Thyroid gland (tissue), 4 donors: ENCODE measurements at places on chromosomes 1 and 21.

DNA sequence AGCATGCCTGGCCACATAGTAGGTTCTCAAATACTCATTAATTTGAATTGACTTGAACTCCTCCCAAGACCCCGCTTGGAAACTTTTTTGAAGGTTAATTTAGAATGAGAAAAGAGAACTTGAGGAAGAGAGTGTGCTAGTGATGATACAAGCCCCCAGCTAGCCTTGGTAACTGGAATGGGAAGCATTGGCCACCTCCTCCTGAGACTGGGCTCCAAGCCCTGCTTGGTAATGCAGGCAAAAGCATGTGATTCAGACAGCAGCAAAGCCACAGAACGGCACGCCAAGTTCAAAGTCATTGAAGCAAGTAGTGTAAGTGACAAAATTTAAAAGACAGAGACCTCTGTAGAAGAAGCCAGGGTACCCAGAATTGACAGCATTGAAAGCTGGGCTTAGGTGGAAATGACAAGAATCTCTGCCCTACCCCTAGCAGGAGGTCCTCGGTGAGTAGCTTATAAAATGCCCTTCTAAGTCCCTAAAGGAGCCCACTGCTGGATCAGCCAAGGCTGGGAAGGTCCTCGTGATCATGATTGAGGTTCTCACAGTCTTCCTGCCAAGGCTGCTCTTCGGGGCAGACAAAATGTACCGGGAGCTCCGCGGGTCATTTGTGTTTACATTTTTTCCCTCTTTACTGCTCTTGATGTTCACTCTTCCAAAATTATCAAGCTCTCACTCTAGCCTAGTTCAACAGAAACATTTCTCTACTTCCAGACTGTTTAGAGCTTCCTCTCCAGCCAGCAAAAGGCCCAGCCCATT is 99.4 kb downstream of the TSEN15 start:
- peak; percentile 75 for DNase-seq

DNA sequence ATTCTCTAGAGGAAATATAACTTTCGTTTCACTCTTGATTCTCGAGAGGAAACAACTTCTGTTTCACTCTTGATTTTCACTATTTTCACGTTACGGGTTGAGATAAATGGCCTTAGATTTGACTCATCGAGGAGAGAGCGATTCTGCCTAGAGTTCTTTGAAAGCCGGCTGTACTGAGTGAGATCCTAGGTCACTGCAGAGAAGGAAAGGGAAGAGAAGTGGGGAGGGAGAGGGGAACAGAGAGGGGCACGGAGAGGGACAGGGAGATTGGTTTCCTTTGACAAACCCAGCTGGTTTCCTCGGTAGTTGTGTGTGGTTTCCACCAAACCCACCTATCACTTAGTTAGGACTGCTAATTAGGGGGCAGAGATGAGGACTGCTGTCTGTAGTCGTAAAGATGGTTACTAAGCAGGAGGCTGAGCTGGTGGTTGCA is 21.6 kb upstream of the GPR137B start:
- DNase-seq = no peak

DNA sequence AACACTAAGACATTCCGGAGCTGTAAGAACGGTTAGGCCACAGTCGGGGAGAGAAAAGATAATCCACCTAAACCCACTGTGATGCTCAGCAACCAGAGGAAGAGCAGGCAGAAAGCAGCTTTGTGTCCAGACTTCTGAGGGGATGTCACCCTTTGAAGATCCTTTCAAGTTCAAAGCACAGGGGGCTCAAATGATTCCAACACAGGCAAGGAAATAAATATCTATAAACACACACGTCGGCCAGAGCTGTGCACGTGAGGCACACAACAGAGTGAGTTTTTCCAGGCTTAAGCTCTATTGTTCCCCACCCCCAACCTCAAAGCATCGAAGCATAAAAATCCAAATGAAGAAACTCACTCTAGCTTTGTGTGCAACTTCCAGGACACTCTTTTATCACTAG is 479.0 kb downstream of the DISC1 start:
- DNase-seq = no peak

- DNase-seq = peak; percentile 44
These were observed 16.2 kb downstream of the PLEKHO1 start for GRCh38 chr1:150165622-150166612.

- no peak for DNase-seq
These were observed 500.0 kb upstream of the RUNX1 start for GRCh38 chr21:35548904-35549615.

- DNase-seq = no peak
These were observed 424.5 kb downstream of the NEGR1 start for GRCh38 chr1:71857862-71858261.

- DNase-seq = no peak
These were observed 21.2 kb upstream of the ADAR start for GRCh38 chr1:154629061-154629674.

GRCh38 chr1:154603317-154603716 is 4.7 kb downstream of the ADAR start:
- DNase-seq = no peak

DNA sequence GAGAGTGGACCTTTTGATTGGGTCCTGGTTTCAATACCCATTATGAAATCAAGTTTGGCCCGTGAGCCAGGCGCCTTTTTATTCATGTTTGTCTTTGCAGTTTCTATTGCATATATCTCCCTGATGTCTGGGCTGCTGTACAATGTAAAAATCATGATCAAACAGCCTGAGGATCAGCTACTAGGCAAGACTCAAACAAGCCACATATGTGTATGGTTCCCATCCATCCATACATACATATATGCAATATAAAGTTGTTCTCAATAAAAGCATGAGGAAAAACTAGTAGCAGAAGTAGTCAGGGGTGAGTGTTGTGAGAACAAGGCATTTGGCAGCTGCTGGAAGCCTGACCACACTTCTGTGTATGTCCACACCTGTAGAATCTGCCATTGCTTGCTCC is 562.4 kb upstream of the USP24 start:
- no peak for DNase-seq

DNA sequence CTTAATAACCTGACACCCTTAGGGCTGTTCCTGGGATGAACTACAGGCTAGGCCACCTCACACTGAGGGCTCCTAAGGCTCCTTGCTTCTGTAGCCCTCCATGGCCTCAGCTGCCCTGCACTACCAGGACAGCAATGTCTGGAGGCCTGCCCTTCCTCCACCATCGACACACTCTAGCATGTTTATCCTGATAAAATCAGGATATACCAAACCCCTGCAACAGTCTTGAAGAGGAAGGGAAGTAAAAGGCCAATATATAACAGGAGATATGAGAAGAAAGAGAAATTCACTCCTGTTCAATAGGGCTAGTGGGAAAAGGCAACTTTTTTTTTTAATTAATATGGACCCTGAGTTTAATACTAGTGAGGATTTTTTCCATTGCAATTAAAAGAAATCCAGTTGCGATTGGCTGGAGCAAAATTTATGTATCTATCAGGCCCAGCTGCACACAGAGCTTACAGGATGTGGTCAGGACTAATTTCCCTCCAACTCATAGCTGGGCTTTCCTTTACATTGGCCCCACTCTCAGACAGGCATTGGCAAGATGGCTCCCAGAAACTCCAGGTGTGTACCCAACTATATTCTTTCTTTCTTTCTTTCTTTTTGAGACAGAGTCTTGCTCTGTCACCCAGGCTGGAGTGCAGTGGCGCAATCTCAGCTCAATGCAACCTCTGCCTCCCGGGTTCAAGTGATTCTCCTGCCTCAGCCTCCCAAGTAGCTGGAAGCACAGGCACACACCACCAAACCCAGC is 13.5 kb upstream of the ATP2B4 start:
- no peak for DNase-seq

DNA sequence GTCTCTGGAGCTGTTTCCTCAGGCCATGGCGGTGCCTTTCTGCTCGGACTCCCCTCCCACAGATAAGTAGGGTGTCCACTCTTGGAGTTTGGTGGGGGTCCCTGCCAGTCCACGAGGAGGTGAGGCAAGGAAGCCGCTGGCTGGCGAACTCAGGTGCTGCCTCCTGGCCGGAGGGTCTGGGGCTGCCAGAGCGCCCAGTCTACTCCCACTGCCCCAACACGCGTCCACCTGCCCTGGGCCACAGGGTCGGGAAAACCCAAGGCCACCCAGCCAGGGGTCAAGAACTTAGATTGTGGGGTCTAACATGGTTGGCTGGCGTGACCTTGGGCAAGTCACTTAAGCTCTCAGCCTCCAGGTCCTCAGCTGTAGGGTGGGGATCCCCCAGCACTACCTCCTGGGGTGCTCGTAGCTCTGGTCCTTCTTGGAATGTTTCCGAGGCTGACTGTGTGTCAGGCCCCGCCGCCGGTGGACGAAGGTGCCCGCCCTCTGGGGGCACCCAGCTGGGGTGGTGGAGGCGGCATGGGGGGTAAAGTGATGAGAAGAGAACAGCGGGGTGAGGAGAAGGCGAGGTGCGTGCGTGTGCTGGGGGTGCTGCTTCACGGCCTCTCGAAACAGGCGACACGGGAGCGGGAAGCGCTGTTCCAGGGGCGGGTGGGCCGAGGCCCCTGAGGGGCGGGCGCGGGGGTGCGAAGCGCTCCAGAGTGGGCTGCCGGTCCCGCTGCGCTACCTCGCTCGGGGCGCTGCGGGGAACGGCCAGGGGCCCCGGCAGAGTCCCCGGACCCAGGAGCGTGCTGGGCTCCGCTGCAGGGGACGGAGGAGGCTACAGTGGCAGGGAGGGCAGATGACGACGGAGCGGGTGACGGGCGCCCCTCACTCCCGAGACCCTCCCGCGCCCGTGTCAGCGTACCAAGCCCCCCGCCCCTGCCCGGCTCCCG is 1.2 kb downstream of the SH2D5 start:
- DNase-seq = no peak

GRCh38 chr1:40634901-40635655 is 30.4 kb downstream of the RIMS3 start:
- no peak for DNase-seq

DNA sequence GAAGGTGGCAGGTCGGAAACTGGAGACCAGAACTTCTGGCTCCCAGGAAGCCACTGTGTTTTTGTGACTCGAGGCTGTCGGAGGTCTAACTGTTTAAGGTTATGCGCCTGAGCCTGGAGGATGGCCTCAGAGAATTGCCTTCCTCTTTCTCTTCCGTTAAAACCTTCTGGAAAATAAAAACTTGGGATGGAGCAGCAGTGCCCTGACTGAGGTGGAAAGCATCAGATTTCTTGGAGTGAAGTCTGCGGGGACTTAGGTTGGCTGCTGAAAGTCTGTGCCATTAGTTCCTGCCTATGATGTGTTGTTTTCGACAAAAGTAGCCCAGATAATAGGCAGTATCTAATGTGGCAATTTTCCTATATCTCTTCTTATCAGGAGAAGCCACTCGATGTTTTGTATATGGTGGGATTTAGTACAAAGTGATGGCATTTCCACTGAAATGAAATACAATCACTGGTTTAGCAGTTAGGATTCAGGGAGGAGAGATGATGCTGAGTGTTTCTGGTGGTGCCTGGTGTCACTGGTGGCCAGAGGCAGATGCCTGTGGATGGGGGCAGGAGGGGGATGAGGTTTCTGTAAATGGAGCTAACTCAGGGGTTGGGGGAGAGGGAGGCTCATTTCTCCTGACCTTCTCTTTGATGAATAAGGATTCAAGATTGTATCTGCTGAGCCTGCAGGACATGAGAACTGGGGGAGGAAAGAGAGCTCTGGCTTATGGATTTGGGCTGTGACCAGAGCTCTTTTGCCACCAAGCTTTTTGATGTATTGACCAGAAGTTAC is 150.8 kb downstream of the CAMTA1 start:
- no peak for DNase-seq

DNA sequence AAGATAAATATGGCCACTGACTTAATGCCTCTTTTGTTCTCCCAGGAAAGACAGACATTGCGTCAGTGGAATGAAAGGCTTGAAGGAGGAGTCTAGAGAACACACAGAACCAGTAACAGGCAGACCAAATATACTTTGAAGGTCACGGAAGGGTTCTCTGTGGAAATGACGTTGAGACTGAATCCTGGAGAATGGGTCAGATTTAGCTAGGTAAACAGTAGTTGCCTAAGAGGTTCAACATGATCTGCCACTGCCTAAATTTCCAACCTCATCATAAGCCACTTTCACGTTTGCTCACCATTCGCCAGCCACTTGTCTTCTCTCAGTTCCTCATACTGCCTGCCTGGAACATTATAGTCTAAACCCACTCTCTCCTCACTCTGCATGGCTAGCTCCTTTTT is 20.5 kb downstream of the PLA2G4A start:
- no peak for DNase-seq

GRCh38 chr1:9840176-9840575 is 16.4 kb upstream of the CLSTN1 start:
- DNase-seq = no peak

- peak; percentile 83 for DNase-seq
These were observed 791 bp upstream of the STUM start for GRCh38 chr1:226547754-226548191.

- peak; percentile 72 for DNase-seq
These were observed at the start of gene RHOC for GRCh38 chr1:112706505-112707220. RHOC (minus strand) TSS chr1:112707127; CDS start chr1:112703799, 3,328 bp downstream.

- no peak for DNase-seq
These were observed 14.5 kb upstream of the TTF2 start for GRCh38 chr1:117045644-117046043.

GRCh38 chr1:44584167-44584566 is 90.1 kb downstream of the TMEM53 start:
- DNase-seq = no peak

DNA sequence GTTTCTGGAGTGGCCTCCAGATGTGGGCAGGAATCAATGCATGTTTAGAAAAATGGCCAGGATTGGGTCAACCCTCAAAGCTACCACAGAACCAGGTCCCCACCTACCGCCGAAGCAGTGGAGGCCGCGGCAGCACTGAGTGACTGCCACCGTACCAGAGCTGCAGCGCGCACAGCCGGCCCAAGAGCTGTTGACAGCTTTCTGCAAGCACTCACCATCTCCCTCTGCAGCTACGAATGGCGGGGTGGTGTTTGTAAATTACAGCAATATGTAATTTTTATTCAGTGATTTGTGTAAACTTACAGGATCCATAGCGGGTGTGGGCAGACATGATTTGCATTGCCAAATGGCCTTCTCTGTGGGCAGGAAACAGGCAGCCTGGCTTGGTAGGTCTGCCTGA is 96.4 kb downstream of the CAMK2N1 start:
- DNase-seq = no peak

DNA sequence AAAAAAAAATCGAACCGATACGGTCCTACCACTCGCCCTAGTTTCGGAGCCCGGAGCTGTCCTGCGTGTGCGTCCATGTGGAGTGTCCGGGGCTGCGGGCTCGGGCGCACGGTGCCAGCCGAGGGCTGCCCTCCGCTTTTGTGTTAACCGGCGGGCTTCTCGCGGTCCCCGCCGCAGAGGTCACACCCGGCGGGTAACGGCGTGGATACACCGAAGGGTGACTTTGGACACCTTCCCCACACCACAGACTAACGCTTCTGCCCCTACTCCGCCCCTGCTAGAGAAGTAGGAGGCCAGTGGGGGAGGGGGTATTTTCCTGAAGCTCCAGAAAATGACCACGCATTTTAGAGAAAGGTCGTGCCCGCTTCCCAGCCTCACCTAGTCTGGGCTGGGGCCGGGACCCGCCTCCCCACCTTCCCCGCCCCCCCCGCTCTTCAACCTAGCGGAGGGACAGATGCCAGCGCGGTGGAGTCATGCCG is 609 bp upstream of the ATF3 start:
- DNase-seq = no peak

DNA sequence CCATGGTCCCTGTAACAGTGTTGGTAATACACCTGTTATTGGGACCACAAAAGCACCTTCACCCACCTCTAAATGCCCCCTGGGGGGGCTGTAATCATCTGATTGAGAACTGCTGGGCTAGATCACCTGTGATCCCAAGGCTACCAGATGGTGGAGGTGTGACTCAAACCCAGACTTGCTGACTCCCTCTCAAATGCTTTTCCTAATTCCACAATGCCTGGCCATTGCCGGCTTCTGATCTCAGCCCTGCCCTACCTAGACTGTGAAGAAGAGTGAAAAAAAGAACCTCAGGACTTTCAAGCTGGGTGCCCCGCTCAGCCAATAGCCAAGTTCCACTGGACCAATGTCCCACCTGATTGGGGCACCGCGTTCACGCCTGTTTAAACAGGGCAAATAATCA is 9.6 kb downstream of the TMEM9 start:
- no peak for DNase-seq
